GM13977 (cell line): ENCODE measurements at places on chromosomes 3 and 15.

DNA sequence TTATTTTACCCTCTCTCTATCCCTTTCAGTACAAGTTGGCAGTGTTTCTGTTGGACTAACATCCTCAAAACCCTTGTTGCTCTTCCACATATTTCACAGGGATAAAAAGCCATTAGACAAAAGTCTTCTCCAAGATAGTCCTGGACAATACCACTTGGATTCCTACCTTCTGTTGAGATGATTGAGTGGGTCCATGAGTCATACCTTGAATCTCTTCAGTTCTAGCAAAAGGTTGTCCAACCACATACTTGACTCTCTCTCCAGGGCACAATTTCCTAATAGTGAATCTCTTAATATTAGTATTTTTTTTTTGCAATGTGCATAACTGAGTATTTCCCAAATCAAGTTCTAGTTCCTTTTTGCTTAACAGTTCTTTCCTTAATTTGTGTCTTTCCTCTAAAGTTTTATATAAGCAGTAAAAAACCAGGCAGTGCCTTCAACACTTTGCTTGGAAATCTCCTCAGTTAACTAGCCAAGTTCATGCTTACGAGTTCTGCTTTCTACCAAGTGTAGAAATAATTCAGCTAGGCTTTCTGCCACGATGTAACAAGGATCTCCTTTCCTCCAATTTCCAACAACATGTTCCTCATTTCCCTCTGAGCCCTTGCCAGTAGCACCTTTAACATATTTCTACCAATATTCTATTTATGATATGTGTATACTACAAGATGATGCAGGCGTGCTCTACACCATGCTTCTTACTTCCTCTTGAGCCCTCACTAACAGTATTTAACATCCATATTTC, 68.3 kb upstream of the NEO1 start:
- DNase-seq: no peak

DNA sequence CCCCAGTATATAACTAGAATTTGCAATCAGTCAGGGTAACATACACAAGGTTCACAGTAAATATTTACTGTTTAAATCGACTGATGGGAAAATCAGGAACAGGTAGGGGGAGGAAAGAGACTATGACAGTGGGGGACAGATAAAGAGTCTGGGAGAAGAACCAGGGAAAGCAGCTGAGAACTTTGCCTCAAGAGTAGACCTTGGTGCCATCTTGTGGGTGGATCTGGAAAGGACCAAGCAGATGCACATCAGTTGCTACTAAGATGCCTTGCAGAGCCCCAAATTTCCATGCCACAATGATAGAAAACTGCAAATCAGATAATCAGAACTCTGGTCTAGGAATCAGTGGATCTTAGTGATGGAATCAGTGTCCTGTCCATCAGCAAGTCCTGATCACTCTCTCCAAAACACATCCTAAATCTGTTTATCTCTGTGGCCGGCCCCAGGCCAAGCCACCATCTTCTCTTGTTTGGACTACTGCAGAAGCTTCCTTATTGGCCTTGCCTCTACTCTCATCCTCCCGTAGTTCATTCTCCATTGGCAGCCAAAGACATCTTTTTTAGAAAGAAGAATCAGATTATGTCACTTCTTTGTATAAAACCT, 62.7 kb downstream of the PDE8A start:
- peak; percentile 34 for DNase-seq

GRCh38 chr3:165442061-165442460, 245.9 kb upstream of the SLITRK3 start:
- DNase-seq: no peak

DNA sequence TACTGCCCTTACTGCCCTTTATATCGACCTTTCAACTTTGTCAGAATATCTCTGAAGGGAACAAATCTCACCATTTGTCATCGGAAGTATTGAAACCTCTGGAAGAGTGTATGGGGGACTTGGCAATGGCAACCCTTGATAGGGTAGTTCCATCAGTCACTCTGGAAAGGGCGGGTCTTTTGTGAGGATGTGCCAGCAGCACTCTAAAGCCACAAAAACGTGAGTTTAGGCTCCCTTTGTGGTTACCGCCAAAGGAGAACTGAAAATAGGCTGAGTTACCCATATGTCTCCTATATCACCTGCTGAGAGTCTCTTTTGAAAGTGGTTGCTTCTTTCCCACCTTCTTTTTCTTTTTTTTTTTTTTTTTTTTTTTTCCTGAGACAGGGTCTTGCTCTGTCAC, 296.8 kb upstream of the CHRM5 start:
- DNase-seq: peak; percentile 31
